ENCODE measurements at places on chromosomes 2 and 18. TPM values are rescaled to one million over a fixed set of nuclear protein-coding genes. Genes with fewer than 3 reads are reported as not detected.
A peak's percentile ranks its signal among the peaks of the same experiment; 100 is the strongest.

GRCh38 chr2:239187464-239188253 lies 213.2 kb downstream of the HDAC4 start:
- DNase-seq, result peak; percentile 32

GRCh38 chr2:218238887-218239286 lies 21.9 kb downstream of the ARPC2 start:
- peak; percentile 5 for DNase-seq

The MPV17 gene
- 42.7 TPM for total RNA-seq

The KCNJ13 gene
- total RNA-seq, result 1.5 TPM

Data from endodermal cell (in vitro differentiated cells).